ENCODE measurements at places on chromosomes 11 and 22.

DNA sequence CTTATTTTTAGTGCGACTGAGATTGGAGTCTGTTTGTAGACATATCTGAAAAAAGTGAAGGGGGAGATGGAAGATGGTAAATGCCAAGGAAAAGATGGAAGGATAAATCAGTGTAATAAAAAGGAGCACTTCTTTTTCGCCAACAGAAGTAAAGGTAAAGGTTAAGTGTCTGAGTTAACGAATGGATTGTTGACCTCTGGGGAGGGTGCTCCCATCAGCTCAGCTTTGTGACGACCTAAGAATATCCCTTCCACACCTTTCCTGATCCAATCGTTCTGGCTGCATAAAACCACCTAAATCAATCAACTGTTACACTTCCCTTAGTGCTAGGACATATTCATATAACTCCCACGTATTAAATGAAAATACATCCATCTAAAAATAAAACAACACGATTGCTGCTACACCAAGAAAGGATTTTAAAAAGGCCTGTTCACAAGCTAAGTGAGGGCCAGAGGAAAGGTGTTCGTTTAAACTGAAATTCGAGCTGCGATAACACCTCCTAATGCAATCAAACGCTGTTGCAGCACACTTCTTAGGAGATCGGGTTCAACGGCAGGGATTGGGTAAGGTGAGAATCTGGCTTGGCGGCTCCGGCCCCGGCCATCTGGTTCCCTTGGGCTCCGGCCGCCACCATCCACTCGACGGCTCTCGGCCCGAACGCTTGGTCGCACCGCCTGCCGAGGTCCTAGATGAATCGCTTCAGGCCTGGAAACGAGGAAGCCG, 658 bp downstream of the C11orf71 start:
- no peak for DNase-seq

DNA sequence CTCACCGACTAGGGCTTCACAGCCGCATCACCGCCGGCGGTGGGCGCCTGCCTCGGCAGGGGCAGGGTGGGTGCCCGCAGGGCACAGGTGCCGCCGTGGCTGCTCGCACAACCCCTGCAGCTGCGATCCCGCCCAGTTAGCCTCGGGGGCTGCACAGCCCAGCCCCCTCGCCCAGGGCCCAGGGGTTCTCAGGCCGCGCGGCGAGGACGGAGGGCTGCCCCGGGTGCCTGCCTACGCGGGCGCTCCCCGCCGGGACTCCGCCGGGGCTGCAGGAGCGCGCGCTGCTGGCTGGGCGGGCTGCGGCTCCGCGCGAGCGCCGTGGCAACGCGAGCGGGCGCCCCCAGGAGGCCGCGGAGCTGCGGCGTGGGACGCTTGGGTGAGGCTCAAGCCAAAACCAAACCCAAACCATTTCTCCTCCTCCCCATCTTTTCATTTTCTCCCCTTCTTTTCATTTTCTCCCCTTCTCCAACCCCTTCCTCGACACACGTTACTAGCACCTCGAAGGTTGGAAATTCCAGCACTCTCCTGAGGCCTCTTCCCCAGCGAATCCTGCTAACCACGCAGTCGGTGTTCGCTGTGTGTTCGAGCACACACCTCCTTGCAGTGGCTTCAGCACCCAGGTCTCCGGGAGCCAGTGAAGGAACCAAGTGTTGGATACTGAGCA, at the start of gene MICAL3:
MICAL3 (minus strand) TSS at position 286 of the 664 bp plus-strand sequence. CDS start 117,749 bp downstream, outside the sequence.
- peak; percentile 80 for DNase-seq

- no peak for DNase-seq
These were observed 226.1 kb upstream of the NARS2 start for GRCh38 chr11:78800756-78801155.

GRCh38 chr22:35170716-35171697, 86.3 kb upstream of the HMGXB4 start:
- DNase-seq: no peak

DNA sequence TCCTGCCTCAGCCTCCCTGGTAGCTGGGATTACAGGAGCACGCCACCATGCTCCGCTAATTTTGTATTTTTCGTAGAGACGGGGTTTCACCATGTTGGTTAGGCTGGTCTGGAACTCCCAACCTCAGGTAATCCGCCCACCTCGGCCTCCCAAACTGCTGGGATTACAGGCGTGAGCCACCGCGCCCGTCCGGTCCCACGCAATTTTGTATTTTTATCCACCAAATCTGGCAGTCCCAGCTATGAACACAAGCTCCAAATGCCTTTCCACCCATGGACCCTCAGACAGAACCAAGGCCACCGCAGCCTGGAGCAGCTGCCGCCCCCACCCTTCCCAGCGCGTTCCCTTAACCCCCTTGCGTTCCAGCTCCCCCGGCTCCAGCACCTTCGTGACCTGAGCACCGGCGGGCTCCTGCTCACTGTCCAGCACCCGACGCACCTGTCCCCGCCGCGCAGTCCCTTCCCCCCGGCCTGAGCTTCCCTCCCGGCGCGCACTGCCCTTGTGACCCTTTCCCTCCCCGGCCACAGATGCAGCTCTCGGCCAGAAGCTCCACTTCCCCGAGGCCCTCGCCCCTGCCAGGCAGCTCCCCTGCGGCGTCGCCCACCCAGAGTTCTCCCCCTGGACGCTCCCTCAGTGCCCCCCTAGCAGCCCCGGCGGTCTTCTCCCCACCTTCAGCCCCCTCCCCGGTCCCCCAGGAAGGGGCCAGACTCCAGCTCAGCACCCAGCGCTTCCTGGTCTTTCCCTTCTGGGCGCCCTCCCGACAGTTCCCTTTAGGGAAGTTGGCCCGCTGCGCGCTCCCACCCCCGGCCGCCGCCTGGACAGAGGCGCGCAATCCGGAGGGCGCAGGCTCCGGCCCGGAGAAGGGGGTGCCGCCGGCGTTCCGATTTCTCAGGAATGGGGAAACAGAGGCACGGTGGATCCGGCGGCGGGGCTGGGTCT, 5.6 kb upstream of the ZBED4 start:
- DNase-seq: no peak

DNA sequence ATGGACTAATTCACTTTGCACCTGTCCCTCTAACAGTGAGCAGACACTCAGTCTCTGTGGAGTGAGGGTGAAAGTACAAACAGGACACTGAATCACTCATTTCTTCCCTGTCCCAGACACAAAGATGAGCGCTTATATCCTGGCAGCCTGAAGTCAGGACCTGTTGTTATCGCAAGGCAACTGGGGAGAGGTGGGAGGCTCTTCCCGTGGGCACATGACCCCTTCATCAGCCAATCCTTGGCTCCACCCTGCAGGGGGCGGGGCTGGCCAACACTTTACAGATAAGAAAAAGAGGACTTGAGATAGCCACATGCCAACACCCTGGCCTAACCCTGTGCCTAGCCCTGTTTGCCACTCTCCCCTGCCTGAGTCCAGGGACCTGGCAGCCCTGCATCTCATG, 29.5 kb upstream of the TESMIN start:
- DNase-seq: peak; percentile 28

DNA sequence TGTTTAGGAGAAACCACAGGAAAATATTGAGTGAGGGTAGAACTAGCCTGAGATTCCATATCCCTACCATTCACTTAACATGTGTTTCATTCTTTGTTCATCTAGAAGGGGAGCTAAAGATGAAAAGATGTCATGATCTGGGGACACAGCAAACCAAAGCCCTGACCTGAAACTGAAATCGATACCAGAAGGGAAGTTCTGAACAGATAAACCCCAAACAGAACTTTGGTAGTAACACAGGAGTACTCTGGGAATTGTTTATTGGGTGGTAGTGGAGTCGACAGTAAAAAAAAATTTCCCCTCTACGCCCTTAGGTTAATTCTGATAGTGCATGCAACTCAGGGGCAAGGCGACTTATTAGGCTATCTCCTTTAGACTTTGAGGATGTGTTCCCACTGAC, 27.2 kb downstream of the OR2AT4 start:
- no peak for DNase-seq

GRCh38 chr22:32692371-32692770, 109.1 kb upstream of the TIMP3 start:
- DNase-seq: no peak

DNA sequence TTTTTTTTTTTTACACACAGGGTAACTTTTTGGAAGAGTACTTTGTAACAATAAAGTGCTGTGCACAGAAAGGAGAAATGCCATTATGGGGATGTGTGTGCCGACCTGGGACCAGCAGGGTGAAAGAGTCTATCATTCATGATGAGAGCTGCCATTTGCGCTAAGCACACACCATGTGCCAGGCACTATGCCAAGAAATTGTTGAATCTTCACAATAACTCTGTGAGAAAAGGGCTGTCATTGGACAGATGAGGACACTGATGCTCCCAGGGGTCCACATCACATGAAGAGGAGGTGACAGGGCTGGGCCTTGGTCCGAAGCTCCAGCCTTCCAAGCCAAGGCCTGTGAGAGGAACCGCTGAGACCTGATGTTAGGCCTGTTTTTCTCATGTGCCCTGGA, 5.6 kb downstream of the DUSP18 start:
- no peak for DNase-seq

- DNase-seq: peak; percentile 88
These were observed 4.3 kb upstream of the BAIAP2L2 start for GRCh38 chr22:38114484-38115398.

- peak; percentile 76 for DNase-seq
These were observed 17.0 kb upstream of the DDX10 start for GRCh38 chr11:108647701-108648527.

GRCh38 chr11:105111145-105111944, 28.2 kb downstream of the CARD18 start:
- no peak for DNase-seq

GRCh38 chr11:61045271-61045670, 57.0 kb upstream of the CD5 start:
- DNase-seq: no peak

DNA sequence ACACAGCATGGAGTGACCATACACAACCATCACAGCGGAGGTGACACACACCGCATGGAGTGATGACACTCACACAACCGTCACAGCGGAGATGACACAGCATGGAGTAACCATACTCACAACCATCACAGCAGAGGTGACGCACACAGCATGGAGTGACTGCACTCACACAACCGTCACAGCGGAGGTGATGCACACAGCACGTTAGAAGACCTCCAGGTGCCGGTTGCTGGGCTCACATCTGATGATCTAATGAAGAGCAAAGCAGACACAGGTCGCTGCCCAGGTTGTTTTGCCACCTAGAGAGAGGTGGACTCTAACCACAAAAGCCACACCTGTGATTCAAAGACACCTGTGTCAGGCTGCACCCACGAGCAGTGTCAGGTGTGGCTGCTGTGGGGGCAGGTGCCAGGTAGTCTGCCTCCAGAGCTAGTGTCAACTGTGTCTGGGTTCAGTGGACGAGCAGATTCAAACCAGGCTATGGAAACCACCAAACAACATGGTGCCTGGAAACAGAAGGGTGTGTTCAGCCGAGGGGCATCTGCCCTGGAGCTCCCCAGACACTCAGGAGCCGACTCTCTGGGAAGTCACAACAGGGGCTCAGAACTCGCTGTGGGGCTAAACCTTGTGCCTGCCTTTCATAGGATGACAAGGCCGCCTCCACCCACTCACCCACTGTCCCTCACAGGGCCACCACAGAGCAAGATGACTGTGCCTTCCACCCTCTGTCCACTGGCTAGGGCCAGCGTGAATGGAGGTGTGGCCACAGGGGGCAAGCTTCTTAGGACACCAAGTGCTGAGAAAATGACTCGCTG, 608.2 kb downstream of the TBC1D22A start:
- no peak for DNase-seq

GRCh38 chr11:75740681-75741080, 23.0 kb downstream of the MOGAT2 start:
- no peak for DNase-seq

DNA sequence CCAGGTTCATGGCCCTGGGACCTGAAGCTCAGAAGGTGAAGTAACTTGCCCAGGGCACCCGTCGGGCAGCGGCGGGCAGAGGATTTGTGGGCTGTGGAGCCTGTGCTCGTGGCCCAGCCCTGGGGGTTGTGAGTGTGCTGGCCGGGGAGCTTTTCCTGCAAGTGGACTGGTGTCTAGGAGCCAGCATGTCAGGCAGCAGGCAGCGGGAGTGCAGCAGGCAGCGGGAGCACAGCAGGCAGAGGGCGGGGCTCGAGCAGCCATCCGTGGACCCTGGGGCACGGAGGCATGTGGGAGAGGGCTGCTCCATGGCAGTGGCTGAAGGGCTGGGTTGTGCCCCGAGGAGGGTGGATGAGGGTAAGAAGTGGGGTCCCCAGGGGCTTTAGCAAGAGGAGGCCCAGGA, 72.7 kb upstream of the PPP6R3 start:
- DNase-seq: no peak

DNA sequence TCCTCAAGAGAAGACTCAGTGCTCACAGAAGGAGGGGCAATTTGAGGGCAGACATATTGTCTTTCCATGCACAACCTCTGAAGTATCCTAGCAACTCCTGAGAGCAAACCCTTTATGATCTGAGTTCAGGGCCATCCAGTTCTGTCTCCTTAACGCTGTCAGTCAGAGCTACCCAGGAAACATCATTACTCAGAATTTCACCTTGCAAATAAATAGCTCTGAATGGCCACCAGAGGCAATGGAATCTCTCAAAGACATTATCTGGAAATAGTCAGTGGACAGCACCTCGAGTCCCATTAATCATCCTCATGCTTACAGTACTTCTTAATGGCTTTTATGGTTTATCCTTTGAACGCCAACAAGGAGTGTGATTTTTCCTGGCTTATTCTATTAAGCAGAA, 656.1 kb downstream of the OPCML start:
- DNase-seq: no peak

GRCh38 chr11:106399624-106400023, 322.2 kb downstream of the AASDHPPT start:
- no peak for DNase-seq

DNA sequence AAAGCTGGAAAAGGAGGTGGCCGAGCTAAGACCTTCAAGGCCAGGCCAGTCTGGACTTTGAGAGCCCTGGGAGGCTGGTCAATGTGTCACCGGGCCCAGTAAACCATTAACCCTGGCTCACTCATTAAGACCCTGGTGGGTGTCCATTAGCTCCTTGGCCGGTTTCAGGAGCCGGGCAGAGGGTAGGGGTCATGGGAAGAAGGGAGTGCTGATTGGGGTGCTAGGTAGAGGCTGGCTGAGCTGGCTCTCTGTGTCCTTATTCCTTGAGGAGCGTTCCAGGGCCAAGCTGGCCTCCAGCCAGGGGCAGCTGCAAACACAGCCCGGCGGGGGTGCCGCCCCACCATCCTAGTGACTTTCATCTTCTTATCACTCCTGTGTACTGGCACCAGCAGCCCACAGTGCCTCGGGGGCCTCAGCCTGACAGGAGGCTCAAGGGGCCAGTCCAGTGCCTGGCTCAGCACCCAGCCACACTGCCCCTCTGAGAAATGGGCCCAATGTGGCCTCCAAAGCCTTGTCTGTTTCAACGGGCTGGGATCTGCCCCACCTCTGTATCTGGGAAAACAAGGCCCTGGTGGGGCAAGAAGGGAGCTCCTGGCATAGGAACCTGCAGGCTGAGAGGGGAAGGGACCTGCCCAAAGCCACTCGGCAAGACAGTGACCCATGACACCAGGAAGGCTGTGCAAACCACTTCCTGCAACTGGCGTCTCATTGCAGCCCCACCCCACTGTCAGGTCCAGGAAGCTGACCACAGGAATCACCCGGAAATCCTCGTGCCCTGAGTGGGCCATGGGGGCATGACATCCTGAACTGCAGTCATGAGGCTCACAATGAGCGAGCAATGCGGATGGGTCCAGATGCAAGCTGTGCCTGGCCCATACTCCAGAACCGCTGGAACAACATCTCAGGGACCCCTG, 15.1 kb upstream of the RGL4 start:
- DNase-seq: no peak

- DNase-seq: no peak
These were observed 13.9 kb downstream of the DAGLA start for GRCh38 chr11:61693922-61694601.

GRCh38 chr11:118899706-118900360, 16.1 kb downstream of the CXCR5 start:
- DNase-seq: no peak

Measured in NCI-H526 (cell line).